ENCODE measurements at places on chromosomes 6 and 20. TPM values are rescaled to one million over a fixed set of nuclear protein-coding genes. Genes with fewer than 3 reads are reported as not detected.

Gene REM1
- total RNA-seq: 10.2 TPM

Gene ZNF391
- total RNA-seq: 4.6 TPM

Gene SESN1
- total RNA-seq: 104 TPM

Gene SASH1
- 79.9 TPM for total RNA-seq

DNA sequence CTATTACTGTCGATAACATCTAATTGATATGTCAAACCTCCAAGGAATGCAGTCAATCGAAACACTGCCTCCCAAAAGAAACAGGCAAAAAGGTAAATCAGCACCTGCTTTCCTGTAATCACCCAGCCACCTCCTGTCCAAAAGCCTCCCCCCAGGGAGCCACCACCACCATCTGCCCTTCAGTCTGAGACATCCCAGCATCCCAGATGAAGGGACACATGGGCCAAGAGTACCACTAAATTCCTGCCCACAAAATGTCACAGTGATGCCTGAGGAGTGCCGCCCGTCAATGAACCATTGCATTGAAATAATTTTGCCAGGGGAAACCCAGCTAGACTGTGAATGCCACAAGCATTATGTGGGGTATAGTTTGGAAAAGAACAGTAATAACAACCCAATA lies 401.7 kb downstream of the ZFAND3 start:
- no peak for DNase-seq
- no peaks in the 10 kb centered on the region for H3K4me1 ChIP-seq
- no peaks in the 10 kb centered on the region for H3K36me3 ChIP-seq
- H3K27me3 ChIP-seq: no peaks in the 10 kb centered on the region
- H3K27ac ChIP-seq: no peak overlapping the region

GRCh38 chr20:32589769-32590168 lies 4.6 kb upstream of the NOL4L start:
- no peaks in the 10 kb centered on the region for H3K27me3 ChIP-seq
- no peak for DNase-seq
- H3K4me3 ChIP-seq: no peak overlapping the region

- DNase-seq: no peak
- H3K36me3 ChIP-seq: no peaks in the 10 kb centered on the region
- H3K27ac ChIP-seq: no peak overlapping the region
These were observed 315.4 kb downstream of the SAMD5 start for GRCh38 chr6:147823936-147824335.

DNA sequence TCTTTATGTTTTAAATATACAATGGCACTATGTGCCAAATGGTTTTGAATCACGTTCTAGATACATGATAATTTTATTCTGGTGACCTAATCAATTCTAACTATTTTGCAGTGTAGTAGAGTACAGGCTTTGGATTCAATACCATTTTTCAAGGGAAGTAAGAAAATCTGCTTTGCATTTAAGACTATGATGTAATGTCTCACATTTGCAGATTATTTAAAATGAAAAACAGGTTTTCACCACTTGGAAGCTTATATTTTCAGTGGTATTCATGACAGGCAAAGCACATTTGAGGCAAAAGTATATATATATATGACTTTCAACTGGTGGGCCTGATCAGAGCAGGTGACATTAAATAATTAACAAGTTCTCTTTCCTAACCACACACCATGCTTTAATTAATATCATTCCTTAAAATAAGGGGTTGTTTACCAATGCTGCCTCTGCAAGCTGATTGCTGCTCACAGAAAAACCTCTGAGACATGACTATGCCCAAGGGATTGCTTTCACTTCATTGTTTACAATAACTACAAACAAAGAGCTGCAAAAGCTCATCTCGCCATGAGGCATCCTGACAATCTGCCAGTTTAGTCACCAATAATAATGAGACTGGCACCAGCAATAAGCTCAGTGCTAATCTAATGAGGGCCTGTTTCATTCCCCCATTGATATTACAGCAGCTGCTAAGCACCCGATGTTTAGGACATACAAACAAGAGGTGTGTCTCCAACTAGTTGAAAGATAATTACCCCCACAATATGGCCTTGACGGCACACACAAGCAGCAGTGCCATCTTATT lies 1176.0 kb upstream of the GJE1 start:
- DNase-seq: no peak
- H3K36me3 ChIP-seq: no peaks in the 10 kb centered on the region
- H3K4me1 ChIP-seq: no peaks in the 10 kb centered on the region
- no peaks in the 10 kb centered on the region for H3K27me3 ChIP-seq

DNA sequence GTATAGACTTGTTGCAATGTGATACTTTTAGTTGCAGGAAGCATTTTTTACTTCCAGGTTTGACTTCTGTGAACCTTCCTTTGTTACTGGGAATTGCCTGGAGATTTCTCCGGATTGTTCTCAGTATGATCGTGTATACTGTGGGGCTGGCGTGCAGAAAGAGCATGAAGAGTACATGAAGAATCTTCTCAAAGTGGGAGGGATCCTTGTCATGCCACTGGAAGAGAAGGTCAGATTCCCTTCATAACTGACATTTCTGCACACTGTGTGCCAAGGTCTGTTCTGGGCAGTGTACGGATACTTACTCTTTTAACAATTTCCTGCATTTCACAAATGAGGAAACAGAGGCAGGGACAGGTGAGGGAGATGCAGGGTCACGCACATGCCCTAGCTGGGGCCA lies 9.7 kb downstream of the PCMTD2 start:
- no peak overlapping the region for H3K27ac ChIP-seq
- no peaks in the 10 kb centered on the region for H3K36me3 ChIP-seq
- no peak overlapping the region for H3K4me3 ChIP-seq
- H3K4me1 ChIP-seq: peaks cover 5% of the 10 kb centered on the region
- no peaks in the 10 kb centered on the region for H3K27me3 ChIP-seq

GRCh38 chr6:113995634-113996033 lies 24.7 kb upstream of the HDAC2 start:
- no peaks in the 10 kb centered on the region for H3K4me1 ChIP-seq
- H3K27ac ChIP-seq: no peak overlapping the region

GRCh38 chr6:70094156-70094555 lies 208.7 kb downstream of the COL9A1 start:
- H3K27me3 ChIP-seq: no peaks in the 10 kb centered on the region
- no peaks in the 10 kb centered on the region for H3K36me3 ChIP-seq
- no peak overlapping the region for H3K27ac ChIP-seq
- H3K4me1 ChIP-seq: no peaks in the 10 kb centered on the region
- no peak overlapping the region for H3K4me3 ChIP-seq
- DNase-seq: no peak

GRCh38 chr20:44792796-44793195 lies 17.6 kb downstream of the RIMS4 start:
- H3K27ac ChIP-seq: no peak overlapping the region
- DNase-seq: no peak
- H3K4me1 ChIP-seq: no peaks in the 10 kb centered on the region
- H3K4me3 ChIP-seq: no peak overlapping the region

DNA sequence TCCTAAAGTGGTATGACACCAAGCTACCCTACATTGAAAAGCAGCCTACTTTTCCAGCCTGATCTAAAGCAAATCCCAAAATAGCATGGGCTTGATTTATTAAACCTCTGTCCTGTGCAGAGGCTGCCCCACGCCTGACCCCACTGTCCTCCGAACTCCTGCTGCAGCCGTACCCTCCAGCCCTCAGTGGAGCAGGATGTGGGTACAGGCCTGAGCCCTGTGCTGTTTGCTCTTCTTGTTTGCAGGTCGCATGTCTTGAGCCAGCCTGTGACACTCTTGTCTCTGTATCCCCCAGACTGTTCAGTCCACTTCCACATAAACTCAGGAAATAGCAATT lies 61.2 kb downstream of the RPP40 start:
- H3K4me3 ChIP-seq: no peak overlapping the region
- peak overlapping the region; percentile 41 for H3K27ac ChIP-seq
- no peaks in the 10 kb centered on the region for H3K36me3 ChIP-seq
- H3K27me3 ChIP-seq: no peaks in the 10 kb centered on the region
- DNase-seq: no peak

- no peaks in the 10 kb centered on the region for H3K4me1 ChIP-seq
- no peak for DNase-seq
- H3K4me3 ChIP-seq: no peak overlapping the region
- H3K27ac ChIP-seq: no peak overlapping the region
These were observed 22.3 kb downstream of the BNIP5 start for GRCh38 chr6:36314221-36315014.

GRCh38 chr6:20117474-20117873 lies 94.8 kb downstream of the MBOAT1 start:
- DNase-seq: no peak
- no peaks in the 10 kb centered on the region for H3K27me3 ChIP-seq
- H3K27ac ChIP-seq: peak overlapping the region; percentile 54
- H3K4me1 ChIP-seq: peaks cover 18% of the 10 kb centered on the region
- no peaks in the 10 kb centered on the region for H3K36me3 ChIP-seq

DNA sequence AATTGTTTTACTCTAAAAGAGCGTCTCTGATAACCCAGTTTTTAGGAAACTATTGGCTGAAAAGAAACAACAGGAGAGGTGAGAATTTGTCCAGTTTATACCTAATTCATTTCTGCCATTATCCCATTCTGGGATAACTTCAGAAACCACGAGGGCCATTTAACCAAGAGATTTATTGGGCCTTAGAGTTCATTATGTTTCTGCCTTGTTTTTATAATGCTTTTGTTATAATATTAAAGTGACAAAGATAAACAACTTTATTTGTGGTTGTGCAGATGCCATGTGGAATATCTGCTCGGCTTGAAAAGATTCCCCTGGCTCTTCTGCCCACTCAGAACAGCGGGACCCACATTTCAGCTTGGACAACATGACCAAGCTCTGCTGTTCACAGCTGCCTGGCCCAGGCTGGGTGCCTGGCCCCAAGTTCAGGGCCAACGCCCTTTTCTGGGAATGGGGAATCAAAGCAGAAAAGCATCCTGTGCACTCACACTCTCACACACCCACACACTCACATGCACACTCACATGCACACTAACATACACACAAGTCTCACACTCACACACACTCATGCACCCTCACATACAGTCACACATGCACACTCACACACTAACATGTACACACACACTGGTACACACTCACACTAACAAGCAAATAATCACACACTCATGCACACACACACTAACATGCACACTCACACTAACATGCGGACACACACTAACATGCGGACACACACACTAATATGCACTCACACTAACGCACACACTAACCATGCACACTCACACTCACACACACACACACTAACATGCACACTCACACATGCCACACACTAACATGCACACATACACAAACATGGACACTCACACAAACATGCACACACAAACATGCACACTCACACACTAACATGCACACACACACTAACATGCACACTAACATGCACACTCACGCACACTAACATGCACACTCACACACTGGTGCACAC lies 86.7 kb upstream of the NEDD9 start:
- no peaks in the 10 kb centered on the region for H3K27me3 ChIP-seq
- H3K36me3 ChIP-seq: no peaks in the 10 kb centered on the region
- H3K4me1 ChIP-seq: peaks cover 17% of the 10 kb centered on the region
- no peak for DNase-seq
- H3K4me3 ChIP-seq: no peak overlapping the region

DNA sequence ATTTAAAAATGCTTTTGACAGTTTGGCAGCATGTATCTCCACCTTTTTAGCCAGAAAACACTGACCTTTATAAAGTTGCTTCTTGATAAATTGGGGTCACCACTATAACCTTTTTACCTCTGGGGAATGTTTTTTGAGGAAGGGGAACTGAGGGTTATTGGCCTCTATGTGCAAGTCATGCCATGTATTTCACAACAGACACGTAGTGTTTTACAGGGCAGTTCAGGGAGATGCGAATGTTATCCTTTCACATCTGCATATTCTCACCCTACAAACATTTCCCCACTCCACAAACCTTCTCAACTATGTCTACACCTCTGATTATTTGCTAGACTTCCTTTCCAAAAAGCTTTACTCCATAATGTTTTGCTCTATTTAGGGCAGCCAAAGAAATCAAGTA lies 17.0 kb upstream of the SLA2 start:
- no peaks in the 10 kb centered on the region for H3K27me3 ChIP-seq
- H3K4me3 ChIP-seq: no peak overlapping the region
- no peaks in the 10 kb centered on the region for H3K36me3 ChIP-seq
- DNase-seq: no peak

DNA sequence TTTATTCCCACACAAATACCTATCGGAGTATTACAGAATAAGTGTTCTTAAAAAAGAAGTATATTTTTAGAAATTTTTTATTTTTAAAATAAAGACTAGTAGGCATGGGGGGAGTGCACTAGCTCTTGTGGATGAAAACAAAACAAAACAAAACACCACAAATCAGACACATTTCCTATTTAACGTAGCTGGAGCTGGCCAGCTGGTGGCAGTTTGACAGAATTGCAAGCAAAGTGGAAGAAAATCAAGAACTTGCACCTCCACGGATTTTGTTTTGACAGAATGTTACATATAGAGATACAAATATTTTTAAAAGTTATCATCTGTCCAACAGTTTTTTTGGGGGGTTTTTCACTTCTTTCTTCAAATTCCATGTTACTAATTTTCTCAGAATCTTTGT lies 63.6 kb upstream of the SNRPB2 start:
- no peak overlapping the region for H3K4me3 ChIP-seq
- H3K36me3 ChIP-seq: no peaks in the 10 kb centered on the region
- no peaks in the 10 kb centered on the region for H3K27me3 ChIP-seq
- no peaks in the 10 kb centered on the region for H3K4me1 ChIP-seq

GRCh38 chr20:45419188-45420091 lies 3.5 kb downstream of the PIGT start:
- H3K27ac ChIP-seq: peak overlapping the region; percentile 65
- H3K4me1 ChIP-seq: peaks cover 12% of the 10 kb centered on the region

- no peaks in the 10 kb centered on the region for H3K27me3 ChIP-seq
- DNase-seq: no peak
- H3K27ac ChIP-seq: no peak overlapping the region
- no peaks in the 10 kb centered on the region for H3K4me1 ChIP-seq
- H3K4me3 ChIP-seq: no peak overlapping the region
These were observed 115.1 kb downstream of the UNC5CL start for GRCh38 chr6:40923880-40924279.

GRCh38 chr6:5599127-5599526 lies 337.8 kb downstream of the FARS2 start:
- H3K36me3 ChIP-seq: no peaks in the 10 kb centered on the region
- no peaks in the 10 kb centered on the region for H3K27me3 ChIP-seq

- H3K27me3 ChIP-seq: no peaks in the 10 kb centered on the region
- no peak for DNase-seq
- no peaks in the 10 kb centered on the region for H3K36me3 ChIP-seq
- no peak overlapping the region for H3K4me3 ChIP-seq
These were observed 78.3 kb downstream of the AKAP7 start for GRCh38 chr6:131213501-131213990.
